ENCODE measurements at places on chromosomes 1 and 21. TPM values are rescaled to one million over a fixed set of nuclear protein-coding genes. Genes with fewer than 3 reads are reported as not detected.

Gene SLAMF8
- 1.0 TPM for total RNA-seq

DNA sequence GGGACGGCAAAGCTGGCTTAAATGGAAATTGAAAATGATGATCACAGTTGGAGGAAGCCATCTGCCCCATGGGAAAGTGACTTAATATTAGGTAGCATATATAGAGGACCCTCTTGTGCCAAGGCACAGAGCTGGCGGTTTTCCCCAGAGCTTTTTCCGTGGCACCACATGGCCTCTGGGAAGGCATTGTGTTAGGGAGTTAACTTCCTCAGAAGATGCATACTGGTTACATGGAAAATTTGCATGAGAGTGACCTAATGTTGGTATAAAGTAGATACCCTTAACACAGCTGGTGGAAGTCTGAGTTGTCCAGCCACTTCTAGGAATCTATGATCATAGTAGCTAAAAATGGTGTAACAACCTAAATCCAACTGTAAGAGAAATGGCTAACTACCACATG is 27.3 kb downstream of the CAP1 start:
- no peak for DNase-seq

- no peak for DNase-seq
Measured at GRCh38 chr1:201551877-201552731, 13.2 kb downstream of the NAV1 start.

DNA sequence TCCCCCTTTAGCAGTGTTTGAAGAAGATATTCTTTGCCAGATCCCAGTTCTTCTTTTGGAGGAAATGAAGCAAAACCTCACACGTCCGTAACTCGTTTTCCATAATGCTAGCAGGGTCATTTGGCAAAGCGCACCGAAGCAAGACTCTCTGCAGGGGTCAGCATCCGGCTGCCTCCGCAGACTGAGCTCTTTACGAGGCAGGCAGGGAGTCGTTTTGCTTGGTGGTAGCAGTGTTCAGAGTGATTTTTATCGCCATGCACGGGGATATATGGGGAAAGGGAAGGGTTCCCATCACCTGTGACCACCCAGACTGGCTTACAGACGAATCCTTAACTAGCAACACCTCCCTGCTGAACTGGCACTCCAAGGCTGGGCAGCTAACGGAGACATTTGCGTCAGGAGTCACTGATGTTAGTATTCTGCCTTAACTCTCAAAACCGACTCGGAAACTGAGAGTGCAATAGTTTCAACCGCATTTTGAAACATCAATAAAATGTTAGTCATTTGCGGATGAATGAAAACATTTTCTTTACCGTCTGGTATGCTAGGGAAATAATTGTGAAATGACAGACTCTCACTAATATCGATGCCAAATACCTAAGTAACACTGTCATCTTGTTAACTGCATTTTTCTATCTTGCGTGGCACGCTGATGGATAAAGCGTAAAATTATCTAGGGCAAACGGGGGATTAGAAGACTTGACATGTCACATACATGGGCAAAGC is 2.2 kb upstream of the NEGR1 start:
- no peak for DNase-seq

DNA sequence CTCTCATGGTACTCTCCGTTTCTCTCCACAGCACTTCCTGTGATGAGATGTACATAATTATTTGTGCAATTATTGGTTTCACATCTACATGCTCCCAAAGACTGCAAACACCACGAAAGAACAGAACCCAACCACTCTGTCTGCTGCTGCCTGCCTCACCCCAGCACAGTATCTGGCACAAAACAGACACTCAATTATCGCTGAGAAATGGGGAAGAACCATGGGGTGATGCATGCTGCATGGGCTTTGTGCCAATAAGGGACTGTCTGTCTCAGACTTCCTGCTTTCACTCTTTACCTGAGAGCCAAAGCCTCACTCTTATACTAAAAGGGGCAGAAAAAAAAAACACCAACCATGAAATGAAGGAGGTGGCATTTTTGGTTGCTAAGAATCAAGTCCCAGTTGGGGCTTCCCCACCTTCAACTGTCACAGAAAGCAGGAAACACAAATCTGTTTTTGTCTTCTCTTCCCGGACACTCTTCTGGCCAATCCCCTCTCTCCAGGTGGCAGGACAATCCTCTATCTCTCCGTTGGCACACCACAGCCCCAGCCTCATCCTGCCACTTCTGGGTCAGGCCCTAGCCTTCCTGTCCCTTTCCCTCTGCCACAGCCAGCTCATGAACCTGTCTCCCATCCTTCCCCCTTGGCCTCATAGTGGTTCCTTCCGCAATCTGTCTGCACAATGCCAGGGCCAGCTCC is 82.0 kb downstream of the TGFBR3 start:
- DNase-seq = no peak

GRCh38 chr1:154714052-154714623 is 106.2 kb upstream of the ADAR start:
- DNase-seq = no peak

GRCh38 chr1:1298861-1299685 is 8.7 kb downstream of the ACAP3 start:
- DNase-seq = no peak

DNA sequence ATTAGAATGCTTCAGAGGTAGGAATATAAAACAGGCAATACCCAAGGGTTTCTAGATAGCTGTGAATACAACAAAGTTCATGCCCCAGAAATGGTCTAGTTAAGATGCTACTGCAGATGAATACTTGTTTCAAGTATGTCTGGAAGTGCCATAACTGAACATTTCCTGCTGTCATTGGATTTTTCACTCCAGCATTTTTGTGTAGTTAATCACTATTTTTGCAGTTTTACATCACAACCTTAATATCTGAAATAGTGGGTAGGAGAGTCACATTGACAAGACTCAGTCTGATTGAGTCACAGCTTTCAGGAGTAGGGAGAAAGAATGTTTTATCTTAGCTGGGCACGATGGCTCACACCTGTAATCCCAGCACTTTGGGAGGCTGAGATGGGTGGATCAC is 126.4 kb upstream of the C1orf21 start:
- no peak for DNase-seq

Gene CFHR2
- total RNA-seq = not detected

Gene FAM72D
- total RNA-seq = not detected

Gene MRPS21
- total RNA-seq = 45.5 TPM

Gene ANKRD65
- total RNA-seq = 2.4 TPM

DNA sequence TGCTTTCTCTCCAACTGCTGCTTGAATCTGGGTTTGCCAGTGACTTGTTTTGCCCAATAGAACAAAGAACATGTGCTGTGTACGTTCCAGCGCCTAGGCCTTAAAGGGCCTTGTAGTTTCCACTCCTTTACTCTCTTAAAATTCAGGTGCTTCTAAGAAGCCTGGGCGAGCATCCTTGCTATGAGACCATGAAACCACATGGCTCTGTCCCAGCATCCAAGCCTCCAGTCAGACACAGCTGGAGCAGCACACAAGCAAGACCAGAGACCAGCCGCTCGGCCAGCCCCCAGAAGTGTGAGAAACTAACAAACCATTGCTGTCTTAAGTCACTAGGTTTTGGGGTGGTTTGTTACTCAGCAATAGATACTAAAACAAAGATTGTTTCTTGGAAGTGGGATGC is 15.1 kb downstream of the PLEKHO1 start:
- DNase-seq = no peak

DNA sequence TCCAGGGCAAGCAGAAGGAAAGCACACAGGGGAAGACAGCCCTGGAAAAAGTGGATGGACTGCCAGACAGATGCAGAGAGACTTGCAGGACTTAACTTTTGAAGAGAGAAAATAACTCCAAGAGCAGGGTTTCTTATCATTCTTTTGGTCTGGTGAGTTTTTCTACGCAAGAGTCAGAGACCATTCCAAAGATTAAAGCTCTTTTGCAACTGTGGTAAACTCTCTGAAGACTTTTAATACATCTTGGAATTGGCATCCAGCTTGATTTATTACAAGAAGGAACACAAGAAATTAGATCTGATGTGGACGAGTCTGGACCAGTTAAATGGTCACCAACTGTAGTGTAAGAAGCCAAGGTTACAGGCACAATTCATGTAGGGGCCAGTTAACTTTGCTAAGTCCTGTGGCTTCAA is 153.4 kb downstream of the SIPA1L2 start:
- no peak for DNase-seq

Gene TMIGD3
- total RNA-seq = 0.63 TPM

GRCh38 chr1:184545601-184546000 is 158.8 kb downstream of the C1orf21 start:
- no peak for DNase-seq

DNA sequence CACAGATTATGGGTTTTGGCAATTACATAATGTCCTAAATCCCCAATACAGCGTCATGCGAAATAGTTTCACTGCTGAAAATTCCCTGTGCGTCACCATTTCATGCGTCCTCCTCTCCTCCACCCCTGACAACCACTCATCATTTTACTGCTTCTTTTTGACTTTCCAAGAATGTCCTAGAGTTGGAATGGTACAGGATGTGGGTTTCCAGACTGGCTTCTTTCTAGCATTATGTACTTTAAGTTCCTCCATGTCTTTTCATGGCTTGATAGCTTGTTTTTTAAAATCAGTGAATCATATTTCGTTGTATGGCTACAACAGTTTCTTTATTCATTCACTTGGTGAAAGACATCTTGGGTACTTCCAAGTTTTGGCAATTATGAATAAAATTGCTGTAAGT is 7.4 kb downstream of the NBPF3 start:
- no peak for DNase-seq

Gene SPRR2F
- total RNA-seq = 2.8 TPM

DNA sequence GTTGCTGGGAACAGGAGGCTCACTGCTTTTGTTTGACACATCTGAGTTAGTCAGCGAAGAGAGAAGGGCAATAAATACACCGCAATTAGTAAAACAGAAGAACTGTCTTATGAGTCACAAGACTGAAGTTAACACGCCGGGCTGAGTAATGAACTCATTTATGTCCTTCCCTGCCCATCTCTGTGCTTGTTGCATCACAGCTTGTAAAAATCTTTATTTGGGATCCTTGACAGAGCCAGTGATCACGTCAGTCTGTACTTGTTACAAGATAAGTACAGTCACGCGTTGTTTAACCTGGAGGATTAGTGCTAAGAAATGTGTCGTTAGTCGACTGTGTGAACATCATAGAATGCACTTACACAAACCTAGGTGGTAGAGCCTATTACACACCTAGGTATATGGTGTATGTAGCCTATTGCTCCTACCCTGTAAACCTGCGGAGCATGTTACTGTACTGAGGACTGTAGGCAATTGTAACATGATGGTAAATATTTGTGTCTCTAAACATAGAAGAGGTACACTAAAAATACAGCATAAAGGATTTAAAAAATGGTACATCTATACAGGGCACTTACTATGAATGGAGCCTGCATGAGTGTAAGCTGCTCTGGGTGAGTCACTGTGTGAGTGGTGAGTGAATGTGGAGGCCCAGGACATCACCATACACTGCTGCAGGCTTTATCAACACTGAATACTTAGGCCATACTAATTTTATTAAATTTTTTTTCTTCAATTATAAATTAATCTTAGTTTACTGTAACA is 272.2 kb downstream of the TNR start:
- no peak for DNase-seq

Gene LRRC47
- total RNA-seq = 33.6 TPM
